ENCODE measurements at places on chromosomes 2 and 18.

- no peak for DNase-seq
Measured at GRCh38 chr2:38836791-38837190, 38.9 kb downstream of the DHX57 start.

- no peak for DNase-seq
Measured at GRCh38 chr18:3538456-3538855, 88.5 kb downstream of the TGIF1 start.

GRCh38 chr18:10590412-10590811, 64.6 kb downstream of the NAPG start:
- DNase-seq, result no peak

- no peak for DNase-seq
Measured at GRCh38 chr2:179938026-179938425, 69.1 kb downstream of the CWC22 start.

- no peak for DNase-seq
Measured at GRCh38 chr2:47002480-47003381, 87.1 kb upstream of the MCFD2 start.

DNA sequence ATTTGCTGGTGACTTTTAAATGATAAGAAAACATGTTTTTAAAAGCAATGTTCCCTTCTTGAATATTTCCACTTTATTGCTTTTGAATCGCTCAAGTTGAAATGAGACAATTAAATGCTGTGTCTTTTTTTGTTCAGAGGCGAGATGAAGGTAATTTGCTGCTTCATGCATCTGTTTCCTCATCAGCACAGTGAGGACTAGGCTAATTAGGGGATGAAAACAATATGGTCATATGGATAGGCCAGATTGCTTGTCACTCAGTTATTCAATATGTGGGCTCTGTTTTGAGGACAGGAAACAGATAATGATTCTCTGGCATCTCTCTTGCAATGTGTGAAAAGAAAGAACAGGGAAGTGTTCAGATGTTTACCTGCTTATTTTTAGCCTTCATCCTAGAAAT, 61.0 kb downstream of the ERBB4 start:
- DNase-seq, result no peak

DNA sequence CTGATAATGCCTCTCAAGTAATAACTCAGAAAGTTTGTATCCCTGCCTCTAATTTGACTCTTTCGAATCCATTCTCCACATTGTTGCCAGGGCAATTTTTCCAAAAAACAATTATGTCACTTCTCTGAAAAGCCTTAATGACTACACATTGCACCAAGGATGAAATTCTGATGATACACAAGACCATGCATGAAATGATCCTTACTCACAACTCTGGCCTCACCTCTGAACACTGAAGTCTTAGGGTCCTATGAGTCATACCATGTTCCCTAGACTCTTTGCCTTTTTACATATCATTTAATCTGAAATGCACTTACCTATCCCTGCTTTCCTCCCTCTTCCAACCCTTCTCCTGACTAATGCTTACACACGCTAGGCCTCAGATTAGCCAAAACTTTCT, 51.0 kb downstream of the WDPCP start:
- no peak for DNase-seq

DNA sequence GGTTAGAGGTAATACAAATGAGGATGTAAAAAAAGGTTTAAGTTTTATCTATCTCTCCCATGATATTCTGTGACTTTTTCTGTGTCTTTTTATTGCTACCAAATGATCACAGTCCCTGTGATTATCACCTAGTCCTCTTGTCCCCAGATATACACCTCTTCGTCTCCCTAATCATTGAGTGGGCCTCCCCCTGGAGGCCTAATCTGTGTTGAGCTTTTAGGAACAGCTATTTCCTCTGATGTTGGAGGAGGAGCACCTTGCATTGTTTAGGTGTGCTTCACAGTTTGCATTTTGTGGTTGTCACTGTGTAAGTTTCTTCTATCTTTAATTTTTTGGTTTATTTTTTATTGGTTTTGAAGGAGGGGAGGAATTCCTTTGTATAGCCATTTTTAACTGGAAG, 33.3 kb downstream of the CCDC85A start:
- DNase-seq, result no peak

DNA sequence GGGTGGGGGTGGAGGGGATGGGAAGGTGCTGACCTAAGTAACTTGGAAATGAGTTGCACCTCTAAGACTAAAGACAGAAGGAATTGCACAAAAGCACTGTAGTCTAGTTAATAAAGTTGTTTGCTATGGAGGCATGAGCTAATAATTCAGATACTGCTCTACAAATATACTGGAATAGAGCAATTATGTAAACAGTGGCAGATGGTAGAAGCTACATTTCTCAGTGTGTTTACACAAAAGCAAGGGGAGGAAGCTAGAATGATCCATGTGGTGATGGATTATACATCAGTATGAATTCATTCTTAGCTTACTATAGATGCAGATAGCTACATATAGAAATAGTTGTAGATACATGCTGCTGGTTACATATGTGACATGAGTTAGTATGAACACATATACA, 27.6 kb upstream of the UBE2F start:
- DNase-seq, result no peak

Measured in stimulated activated CD8-positive, alpha-beta memory T cell treated with anti-CD3 and anti-CD28 coated beads, Interleukin-4, amount 100 ng/mL, for 4 hours (primary cell).